ENCODE measurements at places on chromosomes 7 and 10.

DNA sequence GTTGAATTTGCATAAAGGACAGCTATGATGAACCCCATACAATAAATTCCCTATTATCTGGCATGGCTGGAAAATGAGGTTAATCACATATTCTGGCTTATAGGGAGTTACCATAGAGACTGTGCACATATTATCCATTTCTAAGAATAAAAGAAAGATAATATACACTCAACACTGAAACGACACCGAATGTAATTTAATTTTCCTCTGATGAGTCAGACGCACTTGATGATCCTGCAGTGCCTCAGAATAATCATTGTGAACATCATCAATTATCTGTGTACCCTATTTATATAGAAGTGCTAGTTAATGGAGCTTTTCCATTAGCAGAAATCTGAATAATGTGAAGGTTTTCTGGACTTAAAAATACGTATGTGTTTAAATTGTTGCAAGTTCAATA, 60.2 kb downstream of the SGCE start:
- no peak for DNase-seq

DNA sequence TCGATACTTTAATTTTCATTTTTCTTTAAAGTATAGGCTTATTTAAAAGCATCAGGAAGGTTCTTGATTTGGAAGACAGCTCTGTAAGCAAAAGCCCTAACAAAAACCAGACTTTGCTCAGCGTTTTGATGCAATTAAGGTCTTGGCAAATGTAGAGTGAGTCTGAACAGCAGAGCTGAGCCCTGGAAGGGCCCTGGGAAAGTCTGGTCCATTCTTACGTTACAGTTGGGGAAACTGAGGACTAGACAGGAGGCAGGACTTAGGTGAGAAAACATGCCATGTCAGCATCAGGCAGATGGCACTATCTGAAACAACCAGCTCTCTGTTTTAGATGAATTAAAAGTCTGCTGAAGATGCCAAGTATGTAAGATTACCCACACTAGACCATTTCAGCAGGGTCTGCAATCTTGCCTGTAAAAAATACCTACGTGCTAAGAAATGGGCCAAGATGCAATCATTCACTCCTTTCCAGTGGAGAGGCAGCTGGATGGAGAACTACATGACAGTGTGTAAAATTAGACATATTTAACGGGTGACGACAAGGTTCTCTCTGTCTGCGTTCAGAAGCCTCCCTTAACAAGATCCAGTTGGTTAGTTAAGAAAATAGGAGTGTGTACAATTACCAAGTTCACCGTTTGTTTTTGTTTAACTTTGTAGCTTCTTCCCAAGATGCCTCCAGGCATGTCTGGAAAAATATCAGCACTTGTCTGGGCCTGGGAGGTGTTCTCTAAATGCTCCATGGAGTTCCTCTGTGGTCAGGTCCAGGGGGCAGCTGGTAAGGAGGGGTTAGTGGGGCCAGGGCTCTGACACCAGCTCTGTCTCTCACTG, 502.3 kb upstream of the ZMIZ1 start:
- no peak for DNase-seq

- no peak for DNase-seq
Measured at GRCh38 chr10:84510121-84510520, 181.7 kb downstream of the CCSER2 start.

- no peak for DNase-seq
Measured at GRCh38 chr10:116961406-116962251, 43.4 kb downstream of the SHTN1 start.

- no peak for DNase-seq
Measured at GRCh38 chr7:151134743-151135524, 32.6 kb downstream of the GBX1 start.

DNA sequence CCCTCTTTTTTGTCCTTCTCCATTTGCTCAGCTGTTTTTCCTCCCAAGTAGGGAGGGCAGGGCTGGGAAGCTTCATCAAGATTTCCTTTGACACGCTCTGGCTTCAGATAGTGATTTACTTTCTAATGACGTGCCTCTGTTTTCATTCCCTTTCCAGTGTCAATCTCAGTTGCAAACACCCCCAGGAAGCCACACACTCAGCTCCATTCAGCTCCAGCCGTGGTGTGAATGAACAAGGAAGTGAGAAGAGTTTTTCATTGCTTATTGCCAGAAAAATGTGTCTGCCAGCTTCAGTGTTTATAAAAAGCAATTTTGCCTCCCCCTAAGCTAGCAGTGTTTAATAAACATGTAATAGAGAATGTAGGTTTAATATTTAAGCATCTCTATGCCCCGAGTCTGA, 108.7 kb upstream of the DPP6 start:
- no peak for DNase-seq

- no peak for DNase-seq
Measured at GRCh38 chr7:97026715-97027426, 2.2 kb upstream of the DLX5 start.

- no peak for DNase-seq
Measured at GRCh38 chr7:143416565-143417149, 8.0 kb upstream of the EPHA1 start.

GRCh38 chr7:144738708-144739314, 97.0 kb downstream of the TPK1 start:
- DNase-seq, result no peak

- DNase-seq, result no peak
Measured at GRCh38 chr7:120716307-120716706, 141.6 kb downstream of the TSPAN12 start.

- no peak for DNase-seq
Measured at GRCh38 chr10:1133495-1134045, 77.4 kb downstream of the WDR37 start.

- no peak for DNase-seq
Measured at GRCh38 chr7:151877911-151878835, 1.3 kb upstream of the PRKAG2 start.

DNA sequence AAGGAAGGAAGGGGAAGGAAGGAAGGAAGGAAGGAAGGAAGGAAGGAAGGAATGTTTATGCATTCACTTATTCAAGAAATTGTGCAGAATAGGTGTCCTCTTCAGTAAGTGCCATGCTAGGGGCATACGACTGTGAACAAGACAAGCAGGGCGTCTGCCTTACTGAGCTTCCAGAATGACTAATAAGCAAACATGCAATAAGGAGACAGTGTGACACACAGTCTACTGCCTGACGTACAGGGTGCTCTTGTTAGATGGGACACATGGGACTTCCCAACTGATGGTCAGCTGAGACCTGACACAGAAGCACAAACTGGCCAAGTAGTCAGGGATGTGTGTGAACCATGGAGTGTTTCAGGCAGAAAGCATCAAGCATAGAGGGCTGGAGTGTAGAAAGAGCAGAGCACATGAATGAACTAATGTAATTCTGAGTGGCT, 18.2 kb downstream of the DNAJC12 start:
- no peak for DNase-seq

DNA sequence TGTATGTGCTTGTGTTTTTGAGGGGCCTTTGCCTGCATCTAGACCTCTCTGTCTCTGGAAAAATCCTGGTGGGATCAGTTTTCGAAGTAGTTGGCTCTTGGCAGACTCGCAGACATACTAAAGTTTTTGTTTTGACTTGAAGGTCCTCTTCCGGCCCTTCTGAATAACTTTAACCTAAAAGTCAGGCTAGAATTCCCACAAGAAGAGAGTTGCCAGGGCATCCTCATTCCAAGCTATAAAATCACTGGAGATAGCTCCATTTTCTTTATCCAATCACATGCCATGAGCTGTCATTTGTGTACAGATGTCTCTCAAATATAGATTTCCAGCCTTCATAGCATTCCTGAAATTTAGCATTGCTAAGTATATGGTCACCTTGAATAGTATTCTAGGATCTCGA, 967.8 kb downstream of the LRMDA start:
- DNase-seq, result no peak

Data from activated CD4-positive, CD25-positive, alpha-beta regulatory T cell (primary cell).